ENCODE measurements at places on chromosomes 7 and 10.
A peak's percentile ranks its signal among the peaks of the same experiment; 100 is the strongest.

DNA sequence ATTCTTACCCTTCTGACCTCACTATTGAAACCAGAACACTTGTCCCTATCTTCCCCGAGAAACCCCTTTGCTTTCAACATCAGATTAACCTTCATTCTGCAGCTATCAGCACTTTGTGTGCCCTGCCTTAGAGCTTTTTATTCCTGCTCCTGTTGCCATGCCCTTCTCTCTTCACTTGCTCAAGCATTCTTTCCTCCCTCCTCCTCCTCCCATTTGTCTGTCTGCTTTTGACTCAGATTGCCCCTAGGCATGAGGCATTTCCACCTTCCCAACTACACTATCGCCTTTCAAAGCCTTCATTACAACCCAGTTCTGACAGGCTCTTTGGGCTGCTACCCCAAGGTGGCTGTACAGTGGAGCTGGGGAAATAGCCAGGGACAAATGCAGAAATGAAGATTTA is 143.3 kb downstream of the SLC25A13 start:
- DNase-seq, result no peak

GRCh38 chr10:28367929-28368484 is 65.1 kb upstream of the MPP7 start:
- DNase-seq, result peak; percentile 53

GRCh38 chr10:112753961-112754411 is 196.1 kb upstream of the TCF7L2 start:
- DNase-seq, result no peak

DNA sequence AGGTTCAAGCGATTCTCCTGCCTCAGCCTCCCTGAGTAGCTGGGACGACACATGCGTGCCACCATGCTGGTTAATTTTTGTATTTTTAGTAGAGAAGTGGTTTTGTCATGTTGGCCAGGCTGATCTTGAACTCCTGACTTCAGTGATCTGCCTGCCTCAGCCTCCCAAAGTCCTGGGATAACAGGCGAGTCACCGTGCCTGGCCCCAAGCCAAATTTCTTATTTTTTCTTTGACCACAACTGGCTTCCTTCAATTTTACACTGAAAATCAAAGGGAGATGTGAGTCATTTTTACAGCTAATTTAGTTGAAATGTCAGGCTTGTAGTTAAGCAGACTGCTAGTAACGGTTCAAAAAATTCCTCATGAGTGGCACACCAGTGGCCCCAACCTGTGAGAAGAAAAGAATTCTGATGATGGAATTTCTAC is 7.8 kb downstream of the RNF216 start:
- no peak for DNase-seq

- no peak for DNase-seq
Observed at GRCh38 chr7:41415471-41416207, 287.3 kb downstream of the INHBA start.

DNA sequence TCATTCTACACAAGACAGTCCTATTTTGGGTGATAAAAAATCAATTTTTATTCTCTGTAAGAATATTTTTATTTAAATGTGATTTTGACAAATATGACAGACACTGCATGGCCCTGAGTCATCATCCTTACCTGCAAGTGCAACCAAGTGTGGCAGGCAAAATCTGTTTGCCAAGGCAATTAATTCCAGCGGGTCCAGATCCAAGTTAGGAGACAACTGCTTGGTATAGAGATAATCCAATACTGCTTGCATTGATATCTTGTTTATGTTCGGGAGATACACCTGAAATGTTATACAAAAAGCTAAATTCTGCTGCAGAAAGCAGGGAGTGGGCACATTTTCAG is 66.2 kb downstream of the RHOBTB1 start:
- DNase-seq, result no peak

- peak; percentile 36 for DNase-seq
Observed at GRCh38 chr10:5413012-5413938, 918 bp downstream of the NET1 start.

- DNase-seq, result no peak
Observed at GRCh38 chr7:11952972-11953371, 121.0 kb upstream of the THSD7A start.

GRCh38 chr10:71727738-71728737 is 8.5 kb upstream of the C10orf105 start:
- peak; percentile 81 for DNase-seq

- DNase-seq, result no peak
Observed at GRCh38 chr7:117273814-117274225, 49.0 kb downstream of the WNT2 start.

GRCh38 chr10:24718031-24718855 is 5.4 kb downstream of the ARHGAP21 start:
- no peak for DNase-seq

GRCh38 chr10:95531058-95531809 is 29.9 kb downstream of the SORBS1 start:
- DNase-seq, result no peak
